ENCODE measurements at places on chromosomes 2 and 18.

- DNase-seq, result no peak
Observed at GRCh38 chr18:50051288-50051687, 143.7 kb downstream of the MYO5B start.

DNA sequence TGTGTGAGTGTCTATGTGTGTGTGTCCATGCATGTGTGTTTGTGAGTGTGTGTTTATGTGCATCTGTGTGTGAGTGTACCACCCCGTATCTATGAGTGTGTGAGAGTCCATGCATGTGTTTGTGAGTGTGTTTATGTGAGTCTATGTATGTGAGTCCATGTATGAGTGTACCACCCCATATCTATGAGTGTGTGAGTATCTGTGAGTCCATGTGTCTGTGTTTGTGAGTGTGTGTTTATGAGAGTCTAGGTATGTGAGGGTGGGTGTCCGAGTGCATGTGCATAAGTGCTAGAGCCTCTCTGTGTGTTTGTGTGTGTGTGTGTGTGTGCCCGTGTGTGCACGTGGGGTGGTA lies 86.0 kb upstream of the ATG16L1 start:
- no peak for DNase-seq

DNA sequence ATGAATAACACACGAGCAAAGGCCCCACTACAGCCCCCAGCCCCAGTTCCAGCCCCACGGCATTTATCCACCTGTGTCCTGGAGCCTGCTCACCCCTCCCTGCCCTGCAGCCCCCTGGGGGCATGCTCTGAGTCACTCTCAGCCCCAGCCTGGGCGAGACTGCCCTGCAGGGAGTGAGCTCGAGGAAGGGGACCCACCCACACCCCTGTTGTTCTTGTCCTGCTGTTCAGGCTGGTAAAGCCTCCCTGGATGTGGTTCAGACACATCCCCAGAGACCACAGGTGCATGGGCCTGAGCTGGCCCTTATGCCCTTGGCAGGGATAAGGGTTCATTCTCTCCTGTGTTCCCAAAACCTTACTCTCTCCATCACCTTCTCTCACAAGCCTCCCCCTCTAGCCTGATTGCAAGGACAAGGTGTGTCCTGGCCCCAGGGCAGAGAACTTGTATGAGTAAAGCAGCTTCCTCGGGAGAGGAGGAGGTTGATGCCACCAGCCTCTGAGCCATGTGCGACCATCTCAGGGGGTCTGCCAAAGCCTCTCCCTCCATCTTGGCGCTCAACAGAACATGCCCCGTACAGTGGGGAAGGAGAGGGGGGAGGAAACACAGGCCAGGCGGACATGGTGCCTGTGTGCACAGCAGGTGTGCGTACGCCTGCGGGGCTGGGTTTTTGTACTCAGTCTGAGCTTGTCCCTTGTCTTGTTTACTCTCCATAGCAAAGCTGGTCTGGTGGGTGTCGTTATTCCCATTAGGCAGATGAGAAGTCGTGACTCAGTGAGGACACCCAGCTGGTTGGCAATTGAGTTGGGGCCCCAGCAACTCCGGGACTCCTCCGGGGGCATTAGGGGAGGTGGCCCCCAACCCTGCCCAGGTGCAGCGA lies 64.4 kb downstream of the CIB4 start:
- DNase-seq, result no peak

- no peak for DNase-seq
Observed at GRCh38 chr2:149064365-149064841, 25.9 kb downstream of the LYPD6B start.

GRCh38 chr2:71889759-71890684 lies 257.6 kb downstream of the CYP26B1 start:
- no peak for DNase-seq

- peak; percentile 69 for DNase-seq
Observed at GRCh38 chr2:231613663-231614558, 21.2 kb downstream of the TEX44 start.

DNA sequence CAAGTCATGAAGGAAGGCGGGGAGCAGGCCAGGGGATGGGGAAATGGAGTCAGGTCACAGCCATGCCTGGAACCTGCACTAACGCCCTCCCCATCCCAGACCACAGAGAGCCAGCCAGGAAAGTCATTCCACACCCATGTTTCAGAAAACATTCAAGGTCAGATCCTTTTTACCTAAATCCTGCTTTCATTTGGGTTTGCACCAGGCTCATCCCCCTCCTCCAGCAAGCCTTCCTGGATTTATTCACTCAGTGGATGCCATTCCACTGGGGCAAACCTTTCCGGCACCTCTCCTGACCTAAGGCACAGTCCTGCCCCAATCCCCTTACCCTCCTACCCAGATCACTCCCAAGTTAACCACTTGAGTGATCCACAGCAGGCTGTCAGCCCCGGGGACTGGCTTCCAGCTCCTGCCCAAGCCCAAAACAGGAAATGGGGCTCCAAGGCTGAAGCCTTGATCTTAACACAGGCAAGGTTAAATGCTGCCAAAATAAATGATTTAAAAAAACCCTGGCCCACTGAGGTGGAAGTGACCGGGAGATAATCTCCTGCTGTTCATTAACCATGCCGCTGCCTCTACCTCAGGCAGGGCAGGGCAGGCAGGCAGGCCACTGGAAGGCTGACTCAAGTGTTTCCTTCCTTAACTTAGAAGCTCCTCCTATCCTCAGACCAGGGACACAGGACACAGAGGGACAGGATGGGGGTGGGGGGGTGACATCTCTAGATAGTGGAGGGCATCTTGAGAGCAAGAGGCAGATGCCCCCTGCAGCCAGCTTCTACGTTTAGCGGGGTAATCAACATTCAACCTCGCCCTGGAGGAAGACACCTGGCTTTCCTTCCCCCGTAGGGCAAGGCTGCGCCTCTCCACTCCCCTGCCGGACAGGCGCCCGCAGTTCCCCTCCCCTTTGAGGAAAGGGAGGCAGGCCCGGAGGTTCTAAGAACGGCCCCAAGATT lies 1.4 kb downstream of the RAB11FIP5 start:
- no peak for DNase-seq

GRCh38 chr2:238638100-238638981 lies 209.5 kb upstream of the TWIST2 start:
- no peak for DNase-seq

DNA sequence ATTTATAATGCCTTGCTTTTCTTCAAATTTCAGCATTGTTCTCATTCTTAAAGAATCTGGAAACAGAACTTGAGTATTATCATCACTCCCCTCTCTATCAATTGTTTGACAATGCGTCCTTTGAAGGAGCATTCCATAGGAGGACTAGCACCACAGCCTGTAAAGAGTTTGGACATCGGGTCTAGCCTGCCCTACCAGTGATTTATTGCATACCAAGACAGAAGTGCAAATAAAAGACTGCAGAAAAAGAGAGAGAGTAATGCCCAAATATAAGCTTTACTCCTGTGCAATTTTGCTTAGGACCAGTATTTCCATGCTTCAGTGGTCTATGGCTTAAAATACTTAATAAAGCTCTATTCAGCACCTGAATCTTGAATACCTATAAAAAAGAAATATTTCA lies 55.4 kb upstream of the MAP2 start:
- no peak for DNase-seq

DNA sequence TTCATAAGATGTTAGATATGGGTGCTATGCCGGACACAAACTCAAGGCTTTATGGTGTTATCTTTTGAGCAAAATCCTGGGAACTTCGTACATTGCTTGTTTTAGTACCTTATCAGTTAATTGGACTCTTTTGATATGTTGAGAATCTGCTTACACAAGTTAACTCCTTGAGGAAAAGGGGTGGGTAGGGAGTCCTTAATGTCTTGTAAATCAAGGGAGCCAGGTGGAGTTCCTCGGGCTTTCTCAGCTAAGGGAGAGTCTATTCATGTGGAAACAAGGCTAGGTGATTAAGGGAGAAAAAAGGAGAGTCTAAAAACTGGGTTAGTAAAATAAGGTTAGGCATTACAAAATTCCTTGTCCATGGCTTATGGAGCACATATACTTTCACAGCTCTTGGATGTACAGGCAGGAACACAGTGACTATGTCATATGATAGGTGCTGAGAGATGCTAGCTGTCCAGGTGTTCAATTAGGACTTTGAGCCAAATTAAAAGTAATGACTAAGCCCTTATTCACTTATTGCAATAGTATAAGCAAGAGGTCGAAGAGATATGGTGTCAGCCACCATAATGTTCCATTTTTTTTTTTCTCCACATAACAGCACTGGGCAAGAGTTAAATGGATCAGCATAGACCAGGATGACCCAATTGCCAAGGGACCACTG lies 59.5 kb upstream of the DYNAP start:
- no peak for DNase-seq

GRCh38 chr18:8411492-8411891 lies 197.7 kb upstream of the RAB12 start:
- DNase-seq, result no peak

DNA sequence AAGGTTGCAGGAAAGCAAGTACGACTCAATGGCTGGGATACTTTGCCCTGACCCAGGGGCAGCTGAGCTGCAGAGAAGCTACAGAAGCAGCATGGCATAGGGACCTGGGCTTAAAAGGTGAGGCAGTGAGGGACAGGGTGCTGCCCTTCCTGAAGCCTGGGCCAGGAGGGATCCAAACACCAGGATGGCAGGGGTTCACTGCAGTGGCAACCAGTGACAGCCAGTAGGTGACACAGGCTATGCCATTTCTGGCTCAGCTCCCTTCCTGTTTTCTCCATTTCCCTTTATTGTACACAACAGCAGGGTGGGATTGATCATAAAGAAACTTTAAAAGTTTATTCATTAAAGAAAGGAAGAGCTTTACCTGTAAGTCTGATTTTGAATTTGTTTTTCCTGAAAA lies 48.8 kb downstream of the CABYR start:
- no peak for DNase-seq

GRCh38 chr2:119485336-119486110 lies 38.8 kb downstream of the SCTR start:
- DNase-seq, result no peak

- no peak for DNase-seq
Observed at GRCh38 chr18:55265984-55266383, 306.7 kb upstream of the CCDC68 start.

- no peak for DNase-seq
Observed at GRCh38 chr2:181648478-181649155, 8.3 kb downstream of the CERKL start.

- DNase-seq, result no peak
Observed at GRCh38 chr18:22141211-22141610, 28.2 kb upstream of the GATA6 start.

All from stimulated activated CD8-positive, alpha-beta memory T cell treated with anti-CD3 and anti-CD28 coated beads, Interleukin-15, amount 100 ng/mL, for 4 hours (primary cell).